Stomach (tissue), 19 donors: ENCODE measurements at places on chromosomes 12 and 14. TPM values are rescaled to one million over a fixed set of nuclear protein-coding genes. Genes with fewer than 3 reads are reported as not detected.
A peak's percentile ranks its signal among the peaks of the same experiment; 100 is the strongest.

DNA sequence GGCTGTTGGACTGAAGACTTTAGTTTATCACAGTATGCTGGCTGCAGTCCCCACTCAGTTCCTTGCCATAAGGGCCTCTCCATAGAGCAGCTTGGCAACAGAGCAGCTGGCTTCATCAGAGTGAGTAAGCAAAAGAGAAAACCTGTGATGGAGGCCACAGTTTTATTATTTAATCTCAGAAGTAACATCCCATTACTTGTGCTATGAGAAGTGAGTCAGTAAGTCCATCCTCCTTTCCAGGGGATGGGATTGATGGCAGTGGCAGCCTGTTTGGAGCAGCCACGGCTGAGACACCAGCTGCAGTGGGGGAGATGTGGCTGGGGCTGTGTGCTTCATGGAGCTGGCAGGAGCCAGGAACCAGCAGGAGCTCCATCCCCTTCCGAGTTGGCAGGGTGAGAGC, 138.5 kb upstream of the SRRM4 start:
- DNase-seq = no peak
- no peaks in the 10 kb centered on the region for H3K36me3 ChIP-seq
- H3K27ac ChIP-seq = no peak overlapping the region
- H3K27me3 ChIP-seq = peaks cover 16% of the 10 kb centered on the region

- H3K27ac ChIP-seq = peak overlapping the region; percentile 85
- no peak for DNase-seq
- H3K27me3 ChIP-seq = no peaks in the 10 kb centered on the region
- no peaks in the 10 kb centered on the region for H3K36me3 ChIP-seq
These were observed 62.3 kb upstream of the RFLNA start for GRCh38 chr12:124232654-124232987.

DNA sequence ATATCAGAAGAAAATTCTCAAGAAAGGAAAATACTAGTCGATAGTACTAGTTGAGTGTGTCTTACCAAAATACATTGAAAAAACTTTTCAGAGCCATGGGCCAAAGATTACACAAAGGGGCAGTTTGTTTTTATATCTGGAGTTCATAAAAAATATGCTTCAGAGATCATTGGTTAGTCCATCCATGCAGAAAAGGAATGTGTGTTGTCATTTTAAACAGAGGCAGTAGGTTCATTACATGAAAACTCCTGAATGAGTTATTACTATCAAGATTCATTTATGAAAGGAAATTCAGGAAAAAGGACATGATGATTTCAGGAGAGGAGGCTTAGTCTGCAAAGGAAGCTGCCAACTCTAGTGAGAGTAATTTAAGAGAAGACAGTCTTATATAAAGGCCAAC, 354.8 kb downstream of the AEBP2 start:
- no peak overlapping the region for H3K4me3 ChIP-seq
- no peak for DNase-seq
- no peak overlapping the region for H3K27ac ChIP-seq
- H3K36me3 ChIP-seq = no peaks in the 10 kb centered on the region

DNA sequence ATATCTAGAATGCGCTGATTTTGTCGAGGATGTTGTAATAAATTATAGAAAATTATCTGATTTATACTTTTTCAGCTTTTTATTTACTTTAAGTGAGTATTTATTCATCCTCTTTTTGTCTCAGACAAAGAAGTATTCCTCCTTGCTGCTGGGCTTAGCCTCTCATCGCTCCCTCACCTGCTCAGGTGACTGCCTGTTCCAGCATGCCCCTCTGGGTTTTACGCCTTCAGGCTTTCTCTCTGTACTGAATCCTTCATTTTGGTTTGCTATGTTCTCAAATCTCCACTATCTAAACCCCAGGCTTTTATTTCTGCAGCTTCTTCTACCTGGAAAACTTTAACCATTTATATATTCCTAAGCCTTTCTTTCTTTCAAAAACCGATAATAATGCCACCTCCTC, 1650.9 kb upstream of the SEL1L start:
- no peak for DNase-seq
- no peaks in the 10 kb centered on the region for H3K4me1 ChIP-seq
- H3K27ac ChIP-seq = no peak overlapping the region
- H3K27me3 ChIP-seq = no peaks in the 10 kb centered on the region

DNA sequence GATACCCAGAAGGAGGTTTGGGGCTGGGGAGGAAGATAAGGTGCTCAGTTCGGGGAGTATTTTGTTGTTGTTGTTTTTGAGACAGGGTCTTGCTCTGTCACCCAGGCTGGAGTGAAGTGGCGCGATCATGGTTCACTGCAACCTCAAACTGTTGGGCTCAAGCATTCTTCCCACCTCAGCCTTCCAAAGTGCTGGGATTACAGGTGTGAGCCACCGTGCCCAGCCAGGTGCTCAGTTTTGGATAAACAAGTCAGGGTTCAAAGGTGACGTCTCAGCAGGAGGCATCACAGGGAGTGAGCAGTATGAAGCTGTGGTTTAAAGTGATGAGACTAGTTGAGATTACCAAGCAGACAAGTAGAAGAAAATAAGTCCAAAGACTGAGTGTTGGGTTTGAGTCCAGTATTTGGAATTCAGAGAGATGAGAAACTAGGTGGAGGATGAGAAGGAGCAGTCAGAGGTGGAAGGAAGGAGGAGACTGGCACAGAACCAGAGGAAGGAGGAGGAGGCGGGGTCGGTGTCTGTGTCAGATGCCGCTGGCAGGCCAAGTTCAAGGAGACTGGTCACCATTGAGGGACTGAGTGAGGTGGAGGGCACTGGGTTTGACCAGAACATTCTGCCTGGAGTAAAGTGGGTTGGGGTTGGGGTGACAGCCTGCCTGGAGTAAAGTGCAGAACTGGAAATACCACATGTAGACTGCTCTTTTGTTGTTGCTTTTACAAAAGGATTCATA, 16.1 kb downstream of the SLC35E3 start:
- no peaks in the 10 kb centered on the region for H3K27me3 ChIP-seq
- no peak overlapping the region for H3K4me3 ChIP-seq
- H3K4me1 ChIP-seq = no peaks in the 10 kb centered on the region
- H3K36me3 ChIP-seq = peaks cover 86% of the 10 kb centered on the region
- no peak for DNase-seq

DNA sequence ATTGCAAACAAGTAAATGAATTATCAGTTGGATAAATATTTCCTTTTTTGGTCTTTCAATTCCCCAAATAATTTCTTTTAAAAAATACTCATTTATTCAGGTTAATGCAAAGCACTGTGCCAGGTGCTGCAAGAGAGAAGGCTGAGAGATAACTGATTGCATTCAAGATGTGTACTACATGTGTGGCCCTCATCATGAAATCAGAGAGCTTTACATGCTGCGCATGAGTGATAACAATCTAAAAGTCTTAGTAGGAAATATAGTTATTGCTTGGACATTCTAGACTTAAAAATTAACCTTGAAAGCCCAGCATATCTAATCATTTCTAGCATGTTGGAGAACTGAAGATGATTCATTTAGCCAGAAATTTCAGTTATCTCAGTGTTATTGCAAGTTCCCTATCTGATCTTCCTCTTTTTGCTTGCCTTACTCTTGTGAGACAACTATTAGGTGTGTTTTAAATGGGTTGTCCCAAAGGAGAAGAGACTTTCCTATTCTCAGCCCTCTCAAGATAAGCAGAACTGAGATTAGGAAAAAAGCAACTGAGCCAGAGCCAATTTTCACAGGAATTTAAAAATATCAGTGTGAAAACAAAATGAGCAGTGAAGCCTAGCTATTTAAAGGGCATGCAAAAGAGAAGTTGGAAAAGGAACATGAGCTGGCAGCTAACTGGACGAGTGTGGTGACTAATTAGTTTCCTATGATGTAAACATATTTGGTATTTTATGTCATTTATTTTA, 60.9 kb downstream of the PLEKHA5 start:
- no peaks in the 10 kb centered on the region for H3K27me3 ChIP-seq
- peaks cover 15% of the 10 kb centered on the region for H3K4me1 ChIP-seq
- no peak overlapping the region for H3K27ac ChIP-seq
- H3K4me3 ChIP-seq = no peak overlapping the region
- no peak for DNase-seq

DNA sequence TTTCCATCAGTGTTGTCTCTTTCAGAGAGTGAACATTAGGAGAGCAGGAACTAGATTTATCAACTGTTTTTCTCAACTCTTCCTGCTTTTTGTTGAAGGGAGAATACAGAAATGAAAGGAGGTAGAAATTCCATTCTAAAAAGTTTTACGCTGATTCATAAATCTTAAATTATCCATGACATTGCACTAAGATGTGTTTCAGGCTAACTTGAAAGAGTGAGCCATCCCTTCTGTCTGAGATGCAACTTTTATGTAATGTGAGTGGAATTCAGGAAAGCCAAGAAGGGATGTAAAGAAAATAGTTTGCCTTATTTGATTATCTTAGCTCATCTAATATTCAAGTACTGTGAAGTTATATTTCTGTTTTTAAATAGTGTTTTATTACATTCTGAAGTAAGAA, 349.5 kb upstream of the RGS6 start:
- no peak for DNase-seq
- no peak overlapping the region for H3K27ac ChIP-seq
- no peaks in the 10 kb centered on the region for H3K27me3 ChIP-seq
- no peak overlapping the region for H3K4me3 ChIP-seq
- H3K4me1 ChIP-seq = peaks cover 39% of the 10 kb centered on the region
- no peaks in the 10 kb centered on the region for H3K36me3 ChIP-seq

TRHDE gene
- 0.89 TPM for total RNA-seq

LBHD2 gene
- total RNA-seq = not detected

FAM222A gene
- total RNA-seq = 7.6 TPM

GPR65 gene
- not detected for total RNA-seq

FAM186B gene
- 7.0 TPM for total RNA-seq

CCDC88C gene
- total RNA-seq = 41.5 TPM

TAS2R14 gene
- 1.8 TPM for total RNA-seq
